NCI-H1092 treated with DMSO at 0.1 percent for 48 hours (cell line): ENCODE measurements at places on chromosomes 4 and X.

GRCh38 chrX:105190252-105190853 lies 30.1 kb downstream of the TEX13A start:
- no peak for DNase-seq

DNA sequence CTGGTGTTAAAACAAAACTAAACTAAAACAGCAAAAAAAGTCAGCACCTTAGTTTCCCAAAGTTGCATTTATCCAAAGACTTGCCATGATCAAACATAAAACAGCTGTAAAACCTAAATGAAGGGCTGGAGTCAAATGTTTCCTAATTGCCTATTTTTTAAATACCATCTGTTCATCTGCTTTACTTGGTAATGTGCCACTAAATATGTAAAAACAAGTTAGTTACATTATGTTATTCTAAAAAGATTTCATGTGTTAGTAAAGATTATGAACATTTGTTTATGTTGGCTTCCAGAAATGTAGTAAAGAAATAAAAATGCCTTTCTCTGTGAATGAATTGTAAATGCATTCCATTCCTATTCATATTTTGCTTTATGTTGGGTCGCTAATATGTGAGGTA lies 977.8 kb downstream of the FSTL5 start:
- no peak for DNase-seq

GRCh38 chr4:121299367-121299766 lies 81.5 kb downstream of the QRFPR start:
- DNase-seq, result no peak

DNA sequence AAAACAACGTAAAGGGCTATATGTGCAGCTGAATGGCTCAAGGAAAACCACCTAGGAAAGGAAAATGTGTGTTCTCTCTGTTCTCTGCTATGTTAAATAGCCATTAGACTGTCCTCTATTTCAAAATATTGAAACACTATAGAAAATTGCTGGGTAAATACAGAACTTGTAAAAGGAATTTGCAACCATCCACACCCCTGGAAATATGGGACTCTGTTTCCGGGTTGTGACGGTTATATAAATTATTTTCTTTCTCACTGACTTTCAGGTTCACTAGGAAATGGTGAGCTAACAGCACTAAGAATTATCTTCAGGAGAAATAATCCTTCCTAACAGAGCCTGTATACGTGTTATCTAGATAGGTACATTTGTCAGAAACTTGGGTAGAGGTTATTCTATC lies 161.0 kb upstream of the DKK2 start:
- DNase-seq, result no peak

DNA sequence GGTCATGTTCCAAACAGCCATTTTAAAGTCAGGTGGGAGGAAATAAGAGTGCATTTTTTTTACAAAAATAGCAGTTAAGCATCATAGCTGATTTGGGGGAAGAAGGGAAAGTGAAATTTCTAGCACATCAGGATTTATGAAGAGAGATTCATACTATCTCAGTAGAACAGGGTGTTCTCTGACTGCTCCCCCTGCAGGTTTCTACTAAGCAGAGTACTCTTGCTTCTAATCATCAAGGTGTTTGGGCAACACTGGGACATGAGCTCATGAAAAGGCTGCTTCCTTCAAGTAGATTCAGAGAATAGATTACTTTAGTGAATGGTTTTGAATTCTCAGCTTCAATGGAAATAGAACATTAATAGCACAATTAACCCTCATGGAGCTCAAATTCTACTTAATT lies 591.4 kb upstream of the PCDH10 start:
- no peak for DNase-seq

- no peak for DNase-seq
Observed at GRCh38 chr4:140312100-140312499, 61.3 kb upstream of the SCOC start.

DNA sequence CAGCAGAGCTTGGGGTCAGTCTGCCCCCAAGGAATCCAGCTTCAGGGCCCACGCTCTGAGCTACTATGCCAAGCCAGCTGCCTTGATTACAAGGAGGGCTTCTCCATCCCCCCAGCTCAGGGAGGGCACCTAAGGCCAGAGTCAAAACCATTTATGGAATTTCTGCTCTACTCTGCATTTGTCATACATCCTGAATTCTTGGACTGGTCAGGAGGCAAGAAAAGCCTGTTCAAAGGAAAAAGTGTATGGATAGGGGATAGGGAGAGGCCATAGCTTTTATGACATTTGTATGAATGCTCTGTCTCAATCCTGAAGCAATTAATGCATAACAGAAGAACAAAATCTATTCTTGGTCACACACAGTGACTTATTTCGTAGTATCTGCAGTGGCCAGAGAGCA lies 32.2 kb downstream of the EDNRA start:
- no peak for DNase-seq

DNA sequence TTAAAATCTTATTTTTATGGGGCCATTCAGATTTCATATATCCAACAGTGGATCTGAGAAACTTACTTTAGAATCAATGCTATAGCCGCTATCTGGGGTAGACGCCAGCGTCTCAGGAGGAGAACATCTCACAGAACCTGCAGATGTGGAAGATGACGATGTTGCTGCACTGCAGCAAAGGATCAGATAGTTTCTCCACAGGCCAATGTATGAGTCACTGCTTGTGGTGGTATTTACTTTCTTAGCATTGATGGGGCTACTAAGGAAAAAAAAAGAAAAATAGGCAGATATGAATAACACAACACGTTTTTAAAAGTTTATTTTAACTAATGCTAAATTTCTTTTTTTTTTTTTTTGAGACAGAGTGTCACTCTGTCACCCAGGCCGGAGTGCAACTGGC lies 85.9 kb downstream of the ZAR1 start:
- DNase-seq, result no peak

DNA sequence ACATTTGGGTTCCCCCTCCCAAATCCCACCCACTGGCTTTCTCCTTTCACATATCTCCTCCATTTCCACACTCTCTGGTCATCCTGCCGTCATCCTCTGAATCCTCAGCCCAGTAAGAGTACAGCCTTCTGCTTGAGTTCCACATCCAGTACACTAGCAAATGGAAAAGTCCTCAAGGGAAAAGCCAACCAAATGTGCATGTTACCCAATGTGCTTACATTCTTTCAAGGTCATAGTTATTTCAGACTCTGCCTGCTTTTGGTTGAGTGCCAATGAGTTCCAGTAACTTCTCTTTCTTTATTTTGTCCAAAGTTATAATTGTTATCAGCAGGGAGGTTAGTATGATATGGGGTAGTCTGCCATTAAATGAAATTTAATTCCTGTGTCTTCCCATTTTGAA lies 78.1 kb downstream of the SRPX start:
- no peak for DNase-seq

DNA sequence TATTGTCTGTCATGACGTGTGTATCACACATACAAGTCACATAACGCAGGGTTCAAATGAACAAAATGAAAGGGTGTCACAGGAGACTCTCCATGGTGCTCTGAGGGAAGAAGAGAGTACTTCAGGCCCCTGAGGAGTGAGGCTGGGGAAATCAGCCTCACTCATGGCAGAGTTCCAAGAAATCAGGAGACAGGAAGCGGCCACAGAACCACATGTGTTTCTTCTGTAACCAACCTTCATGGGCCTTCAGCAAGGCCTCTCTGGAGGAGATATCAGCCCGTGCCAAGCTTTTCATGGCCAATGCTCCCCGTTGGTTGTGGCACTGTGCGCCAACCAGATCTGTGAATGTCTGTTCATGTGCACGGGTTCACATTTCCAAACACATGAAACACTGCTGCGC lies 76.0 kb downstream of the NAT8L start:
- peak; percentile 21 for DNase-seq

- DNase-seq, result no peak
Observed at GRCh38 chr4:40299811-40300292, 35.3 kb upstream of the CHRNA9 start.

GRCh38 chr4:171785388-171785787 lies 27.8 kb upstream of the GALNTL6 start:
- no peak for DNase-seq

DNA sequence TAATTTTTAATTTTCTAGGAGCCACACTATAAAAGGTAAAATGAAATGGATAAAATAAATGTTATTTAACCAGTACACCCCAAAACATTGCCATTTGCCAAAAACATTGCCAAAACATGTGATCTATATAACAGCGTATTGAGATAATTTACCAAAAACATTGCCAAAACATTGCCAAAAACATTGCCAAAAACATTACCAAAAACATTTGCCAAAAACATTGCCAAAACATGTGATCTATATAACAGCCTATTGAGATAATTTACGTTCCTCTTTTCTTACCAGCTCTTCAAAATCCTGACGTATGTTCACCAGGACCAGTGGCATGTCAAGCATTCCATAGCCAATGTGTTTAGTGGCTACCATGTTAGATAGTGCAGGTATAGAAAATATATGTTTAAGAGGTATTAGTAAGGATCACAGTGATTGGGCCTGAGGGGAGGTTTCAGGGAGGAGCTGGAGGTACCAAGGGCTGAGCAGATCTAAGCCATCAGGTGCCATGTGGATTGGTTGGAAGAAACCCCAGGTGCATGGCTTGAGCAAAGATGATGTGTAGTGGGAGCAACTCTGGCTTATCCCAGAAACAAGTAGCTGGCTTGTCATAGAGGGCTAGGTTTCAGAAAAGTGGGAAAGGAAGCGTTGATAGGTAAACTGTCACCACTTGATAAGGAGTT lies 42.6 kb downstream of the RAPGEF2 start:
- no peak for DNase-seq
